ENCODE measurements at places on chromosomes 2 and 18. TPM values are rescaled to one million over a fixed set of nuclear protein-coding genes. Genes with fewer than 3 reads are reported as not detected.

ZAP70 gene
- total RNA-seq = 160 TPM

CCDC102B gene
- 6.1 TPM for total RNA-seq

DNA sequence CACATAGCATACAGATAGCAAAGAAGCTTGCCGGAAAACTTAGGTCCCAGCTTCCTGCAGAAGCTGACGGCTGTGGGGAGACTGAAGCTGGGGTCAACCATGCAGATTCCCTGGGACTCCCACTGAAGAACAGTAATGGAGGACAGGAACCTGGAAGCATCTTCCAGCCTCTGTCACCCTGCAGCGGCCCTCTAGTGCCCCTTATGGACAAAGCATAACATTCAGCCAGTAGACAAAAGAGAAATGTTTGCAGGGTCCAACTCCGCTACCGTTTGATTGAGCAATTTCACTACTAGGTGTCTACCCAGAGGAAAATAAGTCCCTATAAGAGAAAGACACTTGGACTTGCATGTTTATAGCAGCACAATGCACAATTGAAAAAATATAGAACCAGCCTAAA, 460.6 kb downstream of the CNTNAP5 start:
- no peak for DNase-seq

GCKR gene
- not detected for total RNA-seq

DNA sequence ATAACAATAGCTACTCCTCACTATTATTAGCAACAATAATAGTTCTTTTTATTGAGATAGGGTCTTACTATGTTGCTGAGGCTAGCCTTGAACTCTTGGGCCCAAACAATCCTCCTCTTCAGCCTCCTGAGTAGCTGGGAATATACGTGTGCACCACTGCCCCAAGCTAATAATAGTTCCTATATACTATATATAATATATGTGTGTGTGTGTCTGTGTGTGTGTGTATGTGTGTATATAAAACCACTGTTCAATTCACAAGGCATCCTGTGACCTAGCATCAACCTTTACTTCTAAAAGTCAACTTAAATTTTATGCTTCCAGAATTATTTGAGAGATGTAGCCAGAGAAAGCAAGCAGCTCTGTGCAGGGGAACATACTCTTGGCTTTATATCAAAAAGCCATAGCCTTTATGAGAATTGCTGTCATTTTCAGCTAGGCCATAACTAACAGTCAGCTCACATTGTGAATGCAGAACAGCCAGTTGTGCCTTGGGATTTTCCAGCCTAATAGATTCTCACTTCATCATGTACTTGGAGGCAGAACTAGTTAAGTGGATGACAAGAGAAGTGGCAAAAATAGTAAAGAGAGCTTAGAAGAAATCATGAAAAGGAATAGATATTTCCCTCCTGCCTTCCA, 665.5 kb downstream of the NYAP2 start:
- no peak for DNase-seq

GAD1 gene
- total RNA-seq = 1.0 TPM

DNA sequence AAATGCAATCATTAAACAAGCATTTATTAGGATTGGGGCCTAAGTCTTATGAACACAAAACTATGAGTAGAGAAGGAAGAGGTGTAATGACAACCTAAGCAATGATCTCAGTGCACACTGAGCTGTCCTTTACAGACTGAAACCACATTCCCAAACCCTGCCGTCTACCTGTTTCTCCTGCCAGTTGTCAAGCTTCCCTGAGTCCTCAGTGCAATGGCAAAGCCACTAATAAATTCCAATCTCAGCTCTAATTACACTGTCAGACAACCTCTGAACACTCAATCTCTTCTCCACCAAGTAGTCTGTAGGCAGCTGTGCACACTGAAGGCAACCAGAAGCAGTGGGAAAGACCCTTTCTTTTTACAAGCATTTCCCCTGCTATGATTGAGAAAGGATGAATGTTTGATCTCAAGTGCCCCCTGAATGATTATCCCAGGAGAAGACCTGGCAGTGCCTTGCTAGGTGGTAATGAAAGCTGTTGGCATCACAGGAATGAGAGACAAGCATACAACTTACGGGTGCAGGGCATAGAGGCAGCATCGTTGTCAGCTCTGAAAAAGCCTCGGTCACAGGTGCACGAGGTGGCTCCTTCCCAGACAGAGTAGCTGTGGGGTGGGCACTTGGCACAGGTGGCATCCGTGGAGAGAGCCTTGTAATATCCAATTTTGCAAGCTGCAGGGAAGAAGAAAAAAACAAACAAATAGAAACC, 71.4 kb downstream of the EPHA4 start:
- no peak for DNase-seq

DNA sequence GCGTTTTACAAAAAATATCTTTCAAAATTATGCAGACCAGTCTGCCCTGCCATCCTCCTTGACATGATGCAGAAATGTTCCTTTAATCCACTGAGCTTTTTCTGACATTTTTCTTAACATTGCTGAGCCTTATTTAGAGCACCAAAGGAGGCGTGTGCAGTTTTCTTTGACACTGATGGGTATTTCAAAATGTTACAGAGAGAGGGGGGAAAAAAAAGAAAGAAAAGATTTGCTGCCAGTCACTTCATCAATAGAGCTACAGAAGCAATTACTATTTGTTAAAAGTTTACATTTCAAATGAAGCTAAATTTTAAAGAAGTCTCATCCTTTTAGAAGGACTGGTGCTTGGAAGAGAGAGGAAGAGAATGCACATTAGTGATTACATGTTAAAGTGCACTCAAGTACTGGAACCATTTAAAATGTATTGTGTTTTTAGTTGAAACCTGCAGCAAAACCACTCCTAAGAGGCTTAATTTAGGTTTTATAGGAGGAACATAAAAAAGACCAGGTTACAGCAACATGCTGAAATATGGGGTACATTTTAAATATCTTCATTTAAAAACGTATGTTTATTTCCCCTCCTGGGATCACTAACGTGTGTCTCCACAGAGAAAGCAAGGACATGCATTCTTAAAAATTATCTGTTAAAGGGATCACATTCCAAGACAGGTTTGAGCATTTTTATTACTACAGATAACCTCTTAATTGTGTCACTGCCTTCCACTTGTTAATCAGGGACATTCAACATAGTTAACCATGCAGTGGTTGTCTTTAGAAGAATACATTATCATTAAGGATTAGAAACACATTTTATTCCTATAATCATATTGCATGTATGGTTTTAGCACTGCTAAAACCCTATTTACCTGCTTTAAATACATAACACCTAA, 258.4 kb downstream of the MEIS1 start:
- DNase-seq = no peak

GRCh38 chr2:36356298-36356989, 866 bp downstream of the CRIM1 start:
- no peak for DNase-seq
